ENCODE measurements at places on chromosomes 6 and 20.
A peak's percentile ranks its signal among the peaks of the same experiment; 100 is the strongest.

DNA sequence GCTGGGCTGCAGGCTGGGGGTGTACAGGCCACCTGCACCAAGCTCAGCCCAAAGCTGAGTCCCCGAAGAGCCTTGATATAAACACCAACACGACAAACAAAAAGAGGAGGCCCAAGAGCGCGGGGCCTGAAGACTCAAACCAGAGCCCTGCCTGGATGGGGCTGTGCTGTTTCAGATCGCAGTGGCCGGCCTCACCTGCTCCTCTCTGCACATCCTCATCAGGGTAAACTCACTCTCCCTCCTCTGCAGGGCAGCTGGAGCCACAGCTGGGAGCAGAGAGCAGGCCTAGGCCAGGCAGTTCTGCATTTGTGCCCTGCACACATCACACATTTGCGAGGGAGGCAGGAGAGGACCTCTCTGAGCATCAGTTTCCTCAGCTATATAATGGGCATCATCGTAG is 3.7 kb upstream of the RBM38 start:
- DNase-seq = no peak

DNA sequence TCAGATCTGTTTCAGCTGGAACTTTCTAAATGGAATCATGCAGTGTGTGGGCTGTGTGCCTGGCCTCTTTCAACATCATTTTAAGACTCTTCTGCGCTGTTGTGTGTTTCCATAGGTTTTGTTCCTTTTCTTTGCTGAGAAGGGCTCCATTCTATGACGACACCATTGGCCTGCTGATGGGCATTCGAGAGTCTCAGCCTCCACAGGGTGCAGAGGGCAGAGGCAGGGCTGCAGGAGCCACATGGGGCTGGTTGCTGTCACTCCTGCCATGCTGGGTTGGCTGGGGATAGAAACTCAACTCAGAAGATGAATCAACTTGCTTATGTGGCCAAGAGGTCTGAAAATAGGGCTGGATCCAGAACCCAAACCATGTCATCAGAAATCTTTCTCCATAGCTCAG is 68.5 kb upstream of the SLCO4A1 start:
- no peak for DNase-seq

DNA sequence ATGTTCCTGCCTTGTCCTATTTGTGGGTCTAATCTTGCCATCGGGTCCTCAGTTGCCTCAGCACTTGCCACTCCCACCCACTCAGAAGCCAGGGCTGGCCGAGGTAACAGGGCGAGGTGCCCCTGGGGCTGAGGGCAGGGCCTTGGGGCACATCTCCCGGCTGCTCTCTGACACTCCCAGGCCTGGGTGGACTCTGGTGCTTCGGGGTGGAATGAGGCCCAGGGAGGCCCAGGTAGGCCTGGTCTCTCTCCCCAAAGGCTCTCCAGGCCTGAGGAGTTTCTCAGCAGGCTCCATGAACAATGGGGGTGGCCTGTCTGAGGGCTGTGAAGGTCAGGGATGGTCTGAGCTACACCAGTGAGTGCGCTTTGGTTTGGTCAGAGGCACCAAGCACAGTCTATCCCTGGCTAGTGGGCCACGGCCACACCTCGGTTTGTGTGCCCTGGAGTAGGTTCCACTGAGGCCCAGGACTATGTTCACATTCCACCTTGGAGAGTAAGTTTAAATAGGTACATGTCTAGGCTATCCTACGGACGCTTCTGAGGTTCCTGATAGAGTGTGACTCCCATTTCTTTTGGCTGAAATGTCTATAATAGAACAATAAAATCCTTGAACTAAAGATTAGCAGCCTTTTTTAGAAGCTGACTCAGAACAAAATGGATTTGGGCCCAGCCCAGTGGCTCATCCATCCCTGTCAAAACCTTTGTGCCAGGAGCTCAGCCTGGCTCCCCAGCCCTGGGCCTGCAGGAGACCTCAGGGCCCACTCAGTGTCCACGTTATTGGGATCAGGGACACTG is 78.8 kb downstream of the SLC24A3 start:
- DNase-seq = no peak

GRCh38 chr20:51497542-51498467 is 44.7 kb downstream of the NFATC2 start:
- DNase-seq = peak; percentile 47

DNA sequence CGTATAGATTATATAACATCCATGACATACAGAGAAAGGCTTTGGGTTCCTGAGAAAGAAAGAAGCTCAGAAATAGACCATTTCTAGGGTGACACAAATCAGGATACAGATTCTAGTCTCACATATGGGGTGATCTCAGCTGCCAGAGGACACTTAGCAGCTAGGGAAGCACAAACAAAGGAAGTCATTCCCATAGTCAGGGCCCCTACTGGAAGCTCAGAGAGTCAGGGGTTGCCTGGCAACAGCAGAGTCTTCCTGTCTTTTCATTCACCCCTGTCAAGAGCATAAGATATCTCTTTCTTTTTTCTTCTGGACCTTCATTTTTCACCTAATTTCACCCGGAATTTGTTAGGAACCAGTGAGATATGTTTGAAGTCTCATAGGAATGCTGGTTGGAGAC is 81.9 kb upstream of the IYD start:
- no peak for DNase-seq

DNA sequence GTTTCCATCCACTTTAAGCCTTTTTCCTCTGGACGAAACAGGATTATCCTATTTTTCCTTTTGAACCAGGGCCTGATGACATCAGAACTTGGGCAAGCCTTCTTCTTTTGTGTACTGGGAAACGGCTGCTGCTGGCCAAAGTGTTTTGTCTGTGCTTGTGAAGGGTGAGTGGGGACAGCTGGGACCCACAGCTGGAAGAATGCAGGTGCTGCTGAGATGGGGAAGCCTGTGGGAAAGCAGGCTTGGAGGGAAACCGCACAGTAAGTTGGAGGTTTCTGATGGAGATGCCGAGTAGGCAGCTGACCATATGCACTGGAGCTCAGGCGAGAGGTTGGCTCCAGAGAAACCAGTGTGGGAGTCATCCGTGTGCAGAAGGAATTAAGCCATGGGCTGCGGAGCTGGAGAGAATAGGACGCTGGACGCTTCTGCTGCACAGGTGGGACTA is 8.5 kb upstream of the PSMG4 start:
- no peak for DNase-seq

- DNase-seq = no peak
Measured at GRCh38 chr6:133954657-133955576, 1.9 kb downstream of the TBPL1 start.

- DNase-seq = no peak
Measured at GRCh38 chr20:59485576-59486454, 118.5 kb upstream of the PHACTR3 start.

GRCh38 chr6:46421939-46422338 is 69.3 kb downstream of the RCAN2 start:
- no peak for DNase-seq

DNA sequence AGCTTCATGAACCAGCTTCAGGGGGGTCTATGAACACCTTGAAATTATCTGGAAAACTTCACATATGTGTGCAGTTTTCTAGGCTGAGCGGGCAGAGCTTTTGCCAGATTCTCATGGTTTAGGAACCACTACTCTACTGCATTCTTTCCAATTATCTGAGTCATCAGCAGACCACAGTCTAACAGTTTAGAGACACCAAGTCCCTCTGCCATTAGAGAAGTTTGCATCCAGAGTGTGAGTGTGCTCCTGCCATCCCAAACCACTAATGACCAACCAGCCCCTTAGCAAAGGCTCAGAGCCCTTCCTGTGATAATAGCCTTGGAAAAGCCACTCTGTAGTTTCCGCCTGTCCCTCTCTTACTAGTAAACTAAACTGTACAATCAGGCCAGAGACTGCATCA is 96.8 kb downstream of the PHACTR1 start:
- DNase-seq = no peak

DNA sequence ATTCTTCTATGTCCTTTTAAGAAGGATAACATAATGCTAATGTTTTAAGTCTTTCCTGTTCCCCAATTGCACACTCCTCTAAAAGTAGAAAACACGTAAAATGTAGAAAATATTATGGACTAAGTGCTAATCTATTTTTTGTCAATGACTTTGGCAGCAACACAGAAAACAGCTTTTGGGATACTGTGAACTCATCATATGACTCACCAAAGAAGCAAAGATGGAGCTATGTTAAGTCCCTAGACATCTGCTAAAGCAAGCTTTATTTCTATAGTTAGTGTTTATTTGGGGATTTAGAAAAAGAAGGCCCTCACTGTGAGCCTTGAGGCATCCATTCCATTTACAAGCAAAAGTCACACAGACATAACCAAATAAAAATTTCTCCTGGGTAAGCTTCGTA is 23.0 kb downstream of the OPN5 start:
- DNase-seq = no peak

Measured in activated CD4-positive, alpha-beta T cell treated with anti-CD3 and anti-CD28 coated beads, Interleukin-2, amount 10 ng/mL, durations not matched to agents 7 days and 5 days (primary cell).